Thymus (tissue), 14 donors: ENCODE measurements at places on chromosomes 2 and 18. TPM values are rescaled to one million over a fixed set of nuclear protein-coding genes. Genes with fewer than 3 reads are reported as not detected.

Gene GLI2
- polyA plus RNA-seq: 1.3 TPM

Gene KCNG2
- 0.14 TPM for polyA plus RNA-seq

Gene IER3IP1
- polyA plus RNA-seq: 15.5 TPM

Gene EVX2
- not detected for polyA plus RNA-seq

Gene MGAT4A
- 24.4 TPM for polyA plus RNA-seq

Gene IL36G
- polyA plus RNA-seq: 2.7 TPM

Gene NRP2
- polyA plus RNA-seq: 6.4 TPM
